SJCRH30 (cell line): ENCODE measurements at places on chromosomes 1 and 21. TPM values are rescaled to one million over a fixed set of nuclear protein-coding genes. Genes with fewer than 3 reads are reported as not detected.

GRCh38 chr1:87024936-87025540 lies 110.6 kb downstream of the HS2ST1 start:
- DNase-seq, result peak; percentile 63

- peak; percentile 70 for DNase-seq
Measured at GRCh38 chr1:40877698-40878097, 15.5 kb upstream of the CITED4 start.

DNA sequence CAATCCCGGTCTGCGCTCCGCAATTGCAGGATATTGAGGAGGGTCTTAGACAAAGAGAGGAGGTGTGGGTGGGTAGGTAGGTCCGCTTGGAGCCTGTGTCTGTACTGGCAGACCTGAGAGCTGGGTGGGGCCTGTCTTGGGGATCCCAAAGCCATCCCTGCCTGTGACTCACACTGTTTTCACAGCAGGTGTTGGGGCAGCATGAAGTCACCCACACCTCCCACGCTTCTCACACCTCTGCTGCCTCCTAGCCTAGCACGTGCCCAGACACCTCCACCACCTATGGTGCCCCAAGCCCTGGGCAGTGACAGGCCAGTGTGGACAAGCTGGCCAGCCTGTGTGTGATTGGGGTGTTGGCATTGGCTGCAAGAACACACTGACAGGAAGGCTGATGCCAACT lies 65.7 kb upstream of the ECE1 start:
- no peak for DNase-seq

GRCh38 chr1:228289239-228289849 lies 81.5 kb downstream of the OBSCN start:
- no peak for DNase-seq

DNA sequence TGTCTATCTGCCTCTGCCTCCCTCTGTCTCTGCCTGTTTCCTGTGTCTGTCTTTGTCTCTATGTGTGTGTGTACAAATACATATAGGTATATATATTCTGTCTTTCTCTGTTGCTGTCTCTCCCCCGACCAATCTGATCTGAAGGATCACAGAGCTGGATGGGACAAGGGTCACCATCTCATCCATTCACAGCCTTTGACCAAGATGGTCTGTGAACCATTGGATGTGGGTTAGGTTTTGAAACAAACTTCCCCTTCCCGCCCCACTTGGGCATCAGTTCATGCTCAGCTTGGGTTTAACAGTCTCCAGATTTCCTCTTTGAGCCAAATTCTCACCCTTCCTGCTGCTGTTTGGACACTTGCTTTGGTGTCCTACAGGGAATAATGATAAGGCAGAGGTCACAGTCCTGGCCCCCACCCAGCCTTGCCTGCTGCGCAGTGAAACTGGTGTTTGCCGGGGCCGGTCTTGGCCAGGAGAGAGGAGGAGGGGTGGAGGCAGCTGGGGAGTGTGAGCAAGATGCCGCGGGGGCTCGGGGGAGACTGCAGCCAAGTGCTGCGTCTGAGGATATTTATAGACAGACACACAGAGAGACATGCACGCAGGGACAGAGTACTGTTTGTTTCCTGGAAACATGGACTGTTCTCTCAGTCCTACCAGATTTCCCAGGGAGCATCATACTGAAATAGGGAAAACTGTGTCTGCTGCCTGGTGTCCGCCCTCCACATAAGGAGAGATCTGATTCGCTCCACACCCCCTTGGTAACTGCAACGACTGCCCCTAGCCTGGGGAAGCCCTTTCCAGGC lies 27.0 kb upstream of the BTG2 start:
- DNase-seq, result peak; percentile 93

GRCh38 chr1:220484135-220484534 lies 43.8 kb upstream of the MARK1 start:
- DNase-seq, result no peak

- DNase-seq, result peak; percentile 8
Measured at GRCh38 chr1:86435327-86435726, 11.4 kb downstream of the CLCA2 start.

The ANGPTL7 gene
- not detected in 2 replicates for total RNA-seq

DNA sequence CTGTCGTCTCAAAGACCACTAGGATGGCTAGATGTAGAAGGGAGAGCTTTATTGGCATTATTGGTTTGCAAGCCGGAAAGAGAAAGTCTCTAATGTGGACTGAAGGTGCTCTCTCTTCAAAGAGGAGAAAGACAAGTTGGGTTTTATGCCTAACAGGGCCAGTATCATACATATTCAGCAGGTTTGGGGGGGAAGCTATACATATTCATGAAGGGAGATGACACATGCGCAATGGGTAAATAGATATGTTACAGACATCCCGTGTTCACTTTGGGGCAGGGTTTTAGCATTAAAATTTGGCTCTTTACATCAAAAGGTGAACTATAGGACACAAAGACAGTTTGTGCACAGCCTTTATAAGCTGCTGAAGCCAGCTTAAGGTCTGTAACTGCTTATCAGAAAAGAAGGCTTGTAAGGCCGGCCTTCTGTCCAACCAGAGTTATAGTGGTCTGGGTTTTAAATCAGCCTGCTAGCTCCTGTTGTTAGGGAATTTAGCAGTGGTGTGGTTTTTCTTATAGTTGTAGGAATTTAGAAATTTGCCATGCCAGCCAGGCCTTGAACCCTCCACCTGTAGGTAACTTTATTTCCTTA lies 46.5 kb upstream of the LRRN2 start:
- no peak for DNase-seq

The TNNI3K gene
- total RNA-seq, result not detected in 2 replicates

- no peak for DNase-seq
Measured at GRCh38 chr1:11064942-11065341, 5.1 kb upstream of the SRM start.

DNA sequence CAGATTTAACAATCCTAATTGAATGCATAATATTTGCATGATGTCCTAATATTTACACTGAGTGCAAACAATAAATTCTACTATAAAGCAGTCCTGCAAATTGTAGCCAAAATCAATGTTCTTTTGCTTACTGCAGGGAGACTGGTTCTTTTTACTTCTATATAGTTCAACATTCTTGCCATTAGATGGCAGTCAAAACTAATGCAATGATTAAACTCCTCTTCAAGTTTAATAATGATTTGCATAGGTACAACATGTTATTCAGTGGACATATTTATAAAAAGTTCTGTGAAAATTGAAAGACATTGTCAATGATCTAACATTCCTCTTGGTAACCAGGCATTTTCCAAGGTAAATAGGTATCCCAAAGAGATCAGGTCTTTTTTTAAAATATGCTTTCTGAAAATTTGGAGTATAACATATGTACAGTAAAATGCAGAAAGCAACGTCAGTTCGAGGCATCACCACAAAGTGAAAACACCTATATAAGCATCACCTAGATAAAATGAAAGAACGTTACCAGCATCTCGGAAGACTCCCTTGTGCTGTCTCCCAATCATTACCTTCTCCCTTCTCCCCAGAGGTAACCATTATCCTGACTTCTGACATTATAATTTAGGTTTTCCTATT lies 9.8 kb upstream of the FNBP1L start:
- DNase-seq, result no peak

GRCh38 chr1:234950598-234950997 lies 178.0 kb downstream of the TOMM20 start:
- DNase-seq, result no peak

DNA sequence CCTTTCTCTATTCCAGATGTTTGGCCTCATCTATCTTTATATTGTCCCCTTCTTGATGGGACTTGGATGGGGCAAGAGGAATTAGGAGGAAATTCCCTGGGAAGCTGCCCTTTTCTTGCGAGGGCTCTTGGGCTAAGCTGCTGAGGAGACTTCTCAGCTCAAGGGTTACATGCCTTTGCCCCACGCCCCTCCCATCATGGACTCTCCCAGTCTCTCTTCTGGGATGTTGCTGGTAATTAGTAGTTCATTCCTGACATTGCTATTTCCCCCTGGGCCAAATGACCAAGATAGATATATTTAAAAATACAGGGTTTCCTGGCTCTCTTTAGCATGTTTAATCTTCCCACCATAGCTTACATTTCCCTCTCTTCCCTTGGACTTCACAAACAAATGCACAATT lies 90.6 kb upstream of the RALGPS2 start:
- no peak for DNase-seq

- DNase-seq, result no peak
Measured at GRCh38 chr1:1426496-1427105, 5.5 kb upstream of the ANKRD65 start.

DNA sequence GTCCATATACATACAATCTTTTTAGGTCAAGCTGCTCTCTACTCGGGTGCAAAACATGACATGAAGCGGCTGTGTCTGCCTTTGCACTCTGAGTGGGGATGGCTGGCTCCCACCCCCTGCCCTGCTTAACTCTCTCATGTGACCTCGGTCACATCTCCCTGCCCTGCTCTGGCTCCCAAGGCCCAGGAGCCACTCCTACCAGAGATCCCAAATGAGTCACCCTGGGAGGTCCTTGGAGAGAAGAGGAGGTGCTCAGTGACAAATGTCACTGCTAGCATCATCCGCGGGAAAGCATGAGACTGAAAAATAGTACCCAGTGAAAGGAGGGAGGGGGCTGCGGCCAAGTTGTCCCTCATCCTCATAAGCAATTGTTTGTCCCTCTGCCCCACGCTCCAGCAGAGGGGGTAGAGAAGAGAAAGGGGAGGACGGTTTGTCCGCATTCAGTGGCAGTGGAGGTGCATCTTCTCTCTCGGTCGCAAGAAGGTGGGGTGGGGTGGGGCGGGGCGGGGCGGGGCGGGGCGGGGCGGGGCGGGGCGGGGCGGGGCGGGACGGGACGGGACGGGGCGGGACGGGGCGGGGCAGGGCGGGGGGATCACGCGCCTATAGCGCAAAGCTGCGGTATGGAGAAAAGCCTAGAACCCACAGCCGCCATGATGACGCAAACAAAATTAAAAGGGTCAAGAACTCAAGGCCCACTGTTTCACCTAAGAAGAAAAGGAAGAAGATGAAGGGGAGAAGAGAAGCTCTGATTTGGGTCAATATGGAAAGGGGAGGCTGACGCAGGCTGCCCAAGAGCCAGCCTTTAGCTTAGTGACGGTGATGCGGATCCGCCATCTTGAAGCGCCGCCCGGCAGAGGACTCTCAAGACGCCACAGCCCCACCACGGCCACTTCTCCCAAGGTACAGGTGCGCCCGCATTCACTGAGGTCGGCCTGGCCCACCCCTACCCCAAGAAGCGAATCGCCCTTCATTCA lies 66.2 kb downstream of the CD46 start:
- no peak for DNase-seq

- DNase-seq, result no peak
Measured at GRCh38 chr1:232333419-232333767, 296.5 kb downstream of the SIPA1L2 start.

DNA sequence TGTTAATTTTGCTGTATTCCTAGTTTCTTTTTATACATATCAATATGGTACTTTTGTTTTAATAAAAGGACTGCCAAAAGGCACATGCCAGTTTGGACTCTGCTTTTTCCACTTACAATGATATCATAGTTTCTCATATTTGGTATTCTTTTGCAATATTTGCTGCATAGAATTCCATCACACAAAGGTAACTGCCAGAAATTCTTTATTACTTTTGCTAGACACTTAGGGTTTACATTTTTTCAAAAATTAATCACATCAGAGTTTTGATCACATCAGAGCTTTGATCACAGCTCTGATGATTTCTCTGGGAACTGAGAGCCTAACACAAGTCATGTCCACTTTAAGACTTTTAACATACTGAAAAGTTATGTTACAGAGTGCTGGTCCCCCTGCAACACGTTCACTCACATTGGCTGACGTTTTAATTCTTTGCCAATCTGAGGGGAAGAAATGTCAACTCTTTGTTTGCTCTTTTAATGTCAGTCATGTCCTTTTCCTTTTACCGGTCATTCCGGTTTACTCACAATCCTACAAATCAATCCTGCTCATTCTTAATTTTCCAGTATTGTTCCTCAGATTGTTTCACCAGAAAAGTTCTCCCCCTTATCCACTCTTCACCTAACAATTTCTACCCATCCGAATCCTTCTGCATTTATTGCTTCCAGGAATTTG lies 1.1 kb upstream of the CD46 start:
- no peak for DNase-seq

GRCh38 chr21:37166733-37167132 lies 93.7 kb downstream of the TTC3 start:
- peak; percentile 28 for DNase-seq

GRCh38 chr1:6987940-6988339 lies 202.7 kb downstream of the CAMTA1 start:
- no peak for DNase-seq

The NFASC gene
- total RNA-seq, result 58.7 and 72.0 TPM in 2 replicates

GRCh38 chr1:39965044-39965443 lies 10.1 kb downstream of the MFSD2A start:
- no peak for DNase-seq

The PRKAA2 gene
- not detected in 2 replicates for total RNA-seq

GRCh38 chr21:25637851-25638659 lies 1.0 kb upstream of the JAM2 start:
- DNase-seq, result peak; percentile 11

DNA sequence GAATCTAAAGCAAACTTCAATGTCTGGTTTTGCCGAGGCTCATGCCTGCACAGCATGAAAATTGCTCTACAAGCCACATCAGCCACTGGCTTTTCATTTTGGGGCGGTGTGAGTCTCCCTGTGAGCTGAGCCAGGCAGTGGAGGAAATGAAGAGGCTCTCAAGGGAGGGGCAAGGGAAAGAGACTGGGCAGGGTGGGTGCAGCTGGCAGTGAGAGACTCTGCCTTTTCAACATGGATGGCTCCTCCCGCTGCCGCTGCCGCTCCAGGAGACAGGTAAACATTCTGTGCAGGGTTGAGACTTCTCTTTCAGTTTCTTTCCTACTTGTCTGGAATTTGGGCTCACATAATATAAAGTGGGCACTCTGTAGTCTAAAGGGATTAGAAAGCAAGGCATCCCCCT lies 11.3 kb upstream of the CTSE start:
- DNase-seq, result no peak

DNA sequence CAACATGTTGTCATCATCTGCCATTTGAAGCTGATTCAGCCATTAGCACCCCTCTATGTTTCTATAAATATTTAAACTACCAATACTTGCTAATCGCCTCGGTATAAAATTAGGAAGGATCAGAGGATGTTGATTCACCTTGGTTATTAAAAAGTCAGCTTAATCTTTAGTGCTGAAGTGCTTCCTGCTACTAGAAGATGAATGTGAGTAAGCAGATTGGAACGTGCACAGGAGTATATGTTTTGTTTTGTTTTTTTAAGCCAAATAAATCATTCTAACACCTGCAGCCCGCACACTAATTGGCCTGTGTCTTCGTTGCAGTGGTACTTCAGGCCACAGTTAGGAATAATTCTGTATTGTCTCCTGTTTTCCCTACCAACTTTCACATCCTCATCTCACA lies 485.7 kb downstream of the AJAP1 start:
- no peak for DNase-seq

- no peak for DNase-seq
Measured at GRCh38 chr21:43961382-43961909, 50.7 kb upstream of the TRAPPC10 start.

DNA sequence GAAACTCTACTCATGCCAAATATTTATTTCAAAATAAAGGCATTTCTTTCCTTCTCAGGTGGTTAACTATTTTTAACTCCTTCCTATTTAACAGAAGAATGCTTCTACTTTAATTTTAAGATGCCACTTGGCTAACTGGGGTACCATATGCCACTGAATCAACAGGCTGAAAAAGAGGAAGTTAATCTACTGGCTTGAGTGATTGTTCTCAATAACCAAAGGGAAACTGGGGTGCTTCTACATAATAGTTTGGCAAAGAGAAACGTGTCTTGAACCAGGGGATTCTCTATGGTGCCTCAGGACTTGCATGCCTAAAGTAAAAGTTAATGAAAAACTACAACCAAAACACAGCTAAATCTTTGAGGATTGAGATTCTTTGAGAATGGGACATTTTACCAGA lies 142.6 kb downstream of the DENND1B start:
- DNase-seq, result no peak

GRCh38 chr1:235943581-235944114 lies 76.9 kb upstream of the LYST start:
- peak; percentile 23 for DNase-seq

GRCh38 chr1:55997536-55997935 lies 581.8 kb downstream of the PLPP3 start:
- no peak for DNase-seq
